ENCODE measurements at places on chromosomes 12 and 14. TPM values are rescaled to one million over a fixed set of nuclear protein-coding genes. Genes with fewer than 3 reads are reported as not detected.

PTPRO gene
- total RNA-seq: 11.7 TPM

DNA sequence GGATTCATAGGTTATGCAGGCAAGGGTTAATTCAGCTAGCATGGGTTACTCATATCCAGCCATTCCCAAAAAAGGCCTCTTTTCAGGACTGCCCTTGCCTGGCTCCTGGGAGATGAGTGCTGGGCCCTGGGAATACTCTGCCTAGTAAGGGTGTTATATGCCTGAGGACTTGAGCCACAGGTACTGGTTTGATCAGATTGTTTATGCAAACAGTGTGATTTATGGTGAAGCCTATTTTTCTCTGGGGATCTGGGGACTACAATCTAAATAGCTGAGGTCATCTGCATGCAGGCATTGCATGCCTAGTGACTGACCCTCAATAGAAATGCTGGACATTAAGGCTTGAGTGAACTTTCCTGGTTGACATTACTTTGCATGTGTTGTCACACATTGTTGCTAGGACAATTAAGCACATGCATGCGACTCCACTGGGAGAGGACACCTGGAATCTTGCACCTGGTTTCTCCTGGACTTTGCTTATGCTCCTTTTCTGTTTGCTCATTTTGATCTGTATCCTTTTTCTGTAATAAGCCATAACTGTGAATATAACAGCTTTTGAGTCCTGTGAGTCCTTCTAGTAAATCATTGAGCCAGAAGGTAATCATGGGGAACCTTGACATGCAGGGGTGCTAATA, 73.0 kb downstream of the RAD51B start:
- H3K4me1 ChIP-seq: no peaks in the 10 kb centered on the region
- H3K27me3 ChIP-seq: no peaks in the 10 kb centered on the region
- no peaks in the 10 kb centered on the region for H3K36me3 ChIP-seq
- no peak for DNase-seq
- no peak overlapping the region for H3K27ac ChIP-seq

DNA sequence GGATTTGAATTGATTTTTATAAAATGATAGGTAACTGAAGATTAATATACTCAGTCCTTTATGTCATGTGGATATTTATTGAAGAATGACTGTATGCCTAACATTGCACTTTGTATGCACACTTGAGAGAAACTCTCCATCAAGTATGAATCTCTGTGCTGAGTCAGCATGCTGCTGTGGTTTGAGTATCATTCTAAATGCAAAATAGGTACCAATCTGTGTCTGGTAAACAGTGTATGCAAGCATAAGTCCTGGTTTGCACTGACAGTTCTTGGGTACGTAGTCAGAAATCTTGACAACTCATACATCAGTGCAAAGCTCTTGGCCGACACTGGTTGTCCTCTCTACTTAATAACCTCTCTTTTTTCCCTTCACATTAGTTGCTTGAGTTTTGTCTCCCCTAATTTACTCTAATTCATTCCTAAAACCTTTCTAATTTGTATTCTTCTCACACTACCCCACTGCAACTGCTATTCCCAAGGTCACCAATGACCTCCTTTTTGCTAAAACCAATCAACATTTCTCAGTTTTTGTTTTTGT, 21.8 kb downstream of the MGAT4C start:
- H3K36me3 ChIP-seq: no peaks in the 10 kb centered on the region
- no peaks in the 10 kb centered on the region for H3K4me1 ChIP-seq
- H3K4me3 ChIP-seq: no peak overlapping the region
- no peaks in the 10 kb centered on the region for H3K27me3 ChIP-seq
- no peak for DNase-seq

- DNase-seq: no peak
- no peaks in the 10 kb centered on the region for H3K27me3 ChIP-seq
- H3K27ac ChIP-seq: no peak overlapping the region
These were observed 9.1 kb downstream of the MYRFL start for GRCh38 chr12:69834147-69834546.

DNA sequence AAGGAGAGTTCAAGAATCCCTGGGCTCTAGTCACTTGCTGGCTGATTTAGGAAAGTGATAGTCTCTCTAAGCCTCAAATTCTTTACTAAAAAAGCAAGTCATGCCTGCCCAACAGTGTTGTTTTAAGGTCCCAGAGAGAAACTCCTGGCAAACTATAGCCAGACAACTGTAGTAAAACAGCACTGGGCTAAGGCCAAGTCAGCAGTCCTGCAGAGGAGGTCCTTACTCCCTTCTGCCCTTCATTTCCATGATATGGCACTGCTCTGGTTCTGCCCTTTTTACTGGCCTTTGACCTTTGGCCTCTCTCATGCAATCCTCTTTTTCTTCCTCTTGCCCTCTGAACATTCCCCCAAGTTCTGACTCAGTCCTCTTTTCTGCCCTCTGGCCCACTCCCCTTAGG, 74.9 kb downstream of the VWF start:
- no peak overlapping the region for H3K27ac ChIP-seq
- no peaks in the 10 kb centered on the region for H3K27me3 ChIP-seq
- peaks cover 9% of the 10 kb centered on the region for H3K4me1 ChIP-seq
